CD8-positive, alpha-beta memory T cell (primary cell): ENCODE measurements at places on chromosomes 1 and 21. TPM values are rescaled to one million over a fixed set of nuclear protein-coding genes. Genes with fewer than 3 reads are reported as not detected.

- DNase-seq = no peak
Measured at GRCh38 chr1:33841494-33841893, 22.4 kb upstream of the HMGB4 start.

GRCh38 chr1:228849011-228849541, 113.8 kb downstream of the RHOU start:
- DNase-seq = no peak

DNA sequence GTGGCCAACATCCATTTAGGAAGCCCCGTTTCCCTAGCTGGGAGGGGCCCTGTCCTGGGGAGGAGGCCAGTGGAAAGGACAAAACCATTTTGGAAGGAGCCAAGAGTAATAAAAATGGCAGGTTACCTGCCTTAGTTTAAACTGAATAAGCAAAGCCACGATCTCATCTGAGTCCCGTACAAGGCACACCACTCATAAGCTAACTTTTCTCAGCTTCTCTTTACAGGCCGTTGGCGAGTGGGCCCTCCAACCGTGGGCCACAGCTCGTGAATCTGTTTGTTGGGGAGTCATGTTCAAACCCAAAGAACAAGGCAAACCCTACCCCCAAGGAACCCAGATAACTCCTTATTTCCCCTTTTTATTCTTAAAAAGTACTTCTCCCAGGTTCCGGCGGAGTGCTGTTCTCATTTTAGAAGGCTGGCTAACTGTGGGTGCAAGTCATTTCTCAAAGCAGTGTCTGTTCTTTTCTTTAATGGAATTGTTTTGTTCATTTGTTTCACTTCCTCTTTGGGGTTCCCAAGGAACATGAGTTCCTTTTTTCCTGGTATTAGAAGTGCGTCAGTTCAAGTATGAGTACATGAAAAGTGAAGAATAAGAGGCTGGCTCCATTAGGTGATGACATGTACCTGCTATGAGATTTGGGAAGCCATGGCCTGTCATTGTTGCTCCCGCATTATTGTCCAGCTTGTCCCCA, 89.0 kb downstream of the PSMG1 start:
- no peak for DNase-seq

DNA sequence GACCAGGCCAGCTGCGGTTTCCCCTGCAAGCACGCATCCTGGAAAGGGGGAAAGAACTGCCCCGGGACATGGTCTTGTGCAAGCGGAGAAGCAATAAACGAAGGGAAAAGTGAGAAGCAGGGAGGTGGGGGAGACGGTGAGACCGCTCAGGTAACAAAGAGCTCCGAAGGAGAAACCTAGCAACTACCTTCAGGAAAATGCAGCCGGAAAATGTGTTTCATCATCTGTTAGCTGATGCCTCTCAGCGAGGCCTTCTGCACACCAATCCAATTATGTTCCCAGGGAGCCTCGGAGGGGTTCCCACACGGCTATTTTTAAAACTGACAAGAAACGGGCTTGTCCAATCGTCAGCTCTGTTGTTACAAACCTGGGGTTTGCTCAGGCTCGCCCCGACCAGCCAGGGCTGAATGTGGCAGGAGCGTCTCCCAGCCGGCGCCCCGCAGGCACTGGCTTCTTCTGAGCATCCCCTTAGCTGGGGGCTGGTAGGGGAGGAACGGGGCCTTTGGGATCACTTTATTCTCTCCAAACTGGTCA, 3.4 kb downstream of the RIPK4 start:
- no peak for DNase-seq

PDZK1 gene
- not detected for total RNA-seq

CD55 gene
- total RNA-seq = 94.6 TPM
